ENCODE measurements at places on chromosomes 2 and 18. TPM values are rescaled to one million over a fixed set of nuclear protein-coding genes. Genes with fewer than 3 reads are reported as not detected.

FAM237A gene
- total RNA-seq = not detected

CDH2 gene
- 30.3 TPM for total RNA-seq

ONECUT2 gene
- total RNA-seq = under 0.01 TPM

ALPP gene
- not detected for total RNA-seq

GPATCH11 gene
- 11.9 TPM for total RNA-seq

COL5A2 gene
- 187 TPM for total RNA-seq

CNRIP1 gene
- total RNA-seq = 36.4 TPM

SKA1 gene
- total RNA-seq = 47.3 TPM

GAD1 gene
- 0.29 TPM for total RNA-seq

ADRA2B gene
- not detected for total RNA-seq

NXPH2 gene
- not detected for total RNA-seq

CYS1 gene
- 0.13 TPM for total RNA-seq

G6PC2 gene
- total RNA-seq = not detected

GALNT5 gene
- 70.6 TPM for total RNA-seq

HOXD4 gene
- total RNA-seq = not detected

COX7A2L gene
- 138 TPM for total RNA-seq

CAVIN2 gene
- 388 TPM for total RNA-seq

CLEC4F gene
- total RNA-seq = not detected

CARF gene
- 11.6 TPM for total RNA-seq

GCG gene
- total RNA-seq = 0.17 TPM

TUBB6 gene
- 794 TPM for total RNA-seq

ALPI gene
- not detected for total RNA-seq

TWIST2 gene
- total RNA-seq = 28.5 TPM

ST6GAL2 gene
- not detected for total RNA-seq

CFAP221 gene
- total RNA-seq = not detected
